ENCODE measurements at places on chromosomes 5 and 9. TPM values are rescaled to one million over a fixed set of nuclear protein-coding genes. Genes with fewer than 3 reads are reported as not detected.

DNA sequence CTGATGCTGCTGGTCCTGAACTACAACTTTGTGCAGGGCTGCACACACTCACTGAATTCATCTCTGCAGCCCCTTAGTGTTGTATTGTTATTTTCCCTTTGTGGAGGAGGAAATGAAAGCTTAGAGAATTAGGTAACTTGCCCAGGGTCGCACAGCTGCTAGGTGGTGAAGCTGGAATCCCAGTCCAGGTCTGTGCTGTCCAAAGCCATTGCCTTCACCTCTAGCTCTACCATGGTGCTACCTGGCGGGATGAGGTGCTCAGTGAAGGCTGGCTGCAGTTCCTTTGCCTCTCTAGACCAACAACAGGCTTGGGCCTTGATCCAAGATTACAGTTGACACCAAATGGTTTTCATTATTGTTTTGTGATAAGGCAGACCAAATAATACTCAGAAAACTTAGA lies 177.8 kb upstream of the PITX1 start:
- no peaks in the 10 kb centered on the region for H3K36me3 ChIP-seq
- H3K27me3 ChIP-seq, result no peaks in the 10 kb centered on the region
- H3K4me1 ChIP-seq, result no peaks in the 10 kb centered on the region
- no peak overlapping the region for H3K27ac ChIP-seq
- DNase-seq, result no peak

The GLRX gene
- total RNA-seq, result 26.4 TPM

DNA sequence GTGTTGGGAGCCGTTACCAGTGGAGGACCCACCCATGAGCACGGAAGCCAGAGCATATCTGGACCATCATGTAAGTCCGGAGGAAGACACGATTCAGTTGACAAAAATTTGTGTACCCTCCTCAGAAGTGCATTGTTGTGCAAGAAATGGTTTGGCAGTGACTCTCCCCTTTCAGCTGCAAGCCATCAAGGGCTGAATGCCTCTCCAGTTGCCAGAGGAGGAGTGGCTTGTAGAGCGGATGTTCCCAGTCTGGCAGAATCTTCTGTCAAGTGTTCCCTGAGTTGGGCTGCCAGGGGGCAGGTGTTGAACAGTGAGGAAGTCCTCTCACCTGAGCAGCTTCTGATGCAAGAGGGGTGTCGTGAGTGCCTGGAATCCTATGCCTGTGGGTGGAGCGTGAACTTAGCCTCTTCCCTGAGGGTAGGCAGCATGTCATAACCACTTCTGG lies 27.6 kb upstream of the CDKN2AIPNL start:
- no peak for DNase-seq
- H3K36me3 ChIP-seq, result no peaks in the 10 kb centered on the region
- no peak overlapping the region for H3K27ac ChIP-seq
- peaks cover 20% of the 10 kb centered on the region for H3K4me1 ChIP-seq

DNA sequence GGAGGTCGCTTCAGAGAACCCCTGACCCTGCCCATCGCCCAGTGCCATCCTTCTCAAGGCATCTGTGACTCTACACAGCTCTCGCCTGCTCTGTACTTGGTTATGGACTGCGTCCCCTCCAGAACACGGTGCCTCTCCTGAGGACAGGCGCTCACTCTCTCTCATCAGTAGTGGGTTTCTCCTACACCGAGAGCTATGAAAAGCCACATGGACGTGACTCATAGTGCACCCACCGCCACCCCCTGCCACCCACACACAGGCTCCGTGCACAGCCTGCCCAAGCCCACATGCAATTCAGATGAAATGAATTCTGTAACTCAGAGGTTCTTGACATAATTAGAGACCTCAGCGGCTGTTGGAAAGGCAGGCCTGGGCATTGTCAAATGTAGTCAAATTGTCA lies 13.9 kb downstream of the GTF3C5 start:
- H3K27ac ChIP-seq, result no peak overlapping the region
- H3K4me1 ChIP-seq, result peaks cover 4% of the 10 kb centered on the region
- H3K4me3 ChIP-seq, result no peak overlapping the region
- DNase-seq, result no peak
- peaks cover 9% of the 10 kb centered on the region for H3K36me3 ChIP-seq

The ENHO gene
- 0.27 TPM for total RNA-seq

DNA sequence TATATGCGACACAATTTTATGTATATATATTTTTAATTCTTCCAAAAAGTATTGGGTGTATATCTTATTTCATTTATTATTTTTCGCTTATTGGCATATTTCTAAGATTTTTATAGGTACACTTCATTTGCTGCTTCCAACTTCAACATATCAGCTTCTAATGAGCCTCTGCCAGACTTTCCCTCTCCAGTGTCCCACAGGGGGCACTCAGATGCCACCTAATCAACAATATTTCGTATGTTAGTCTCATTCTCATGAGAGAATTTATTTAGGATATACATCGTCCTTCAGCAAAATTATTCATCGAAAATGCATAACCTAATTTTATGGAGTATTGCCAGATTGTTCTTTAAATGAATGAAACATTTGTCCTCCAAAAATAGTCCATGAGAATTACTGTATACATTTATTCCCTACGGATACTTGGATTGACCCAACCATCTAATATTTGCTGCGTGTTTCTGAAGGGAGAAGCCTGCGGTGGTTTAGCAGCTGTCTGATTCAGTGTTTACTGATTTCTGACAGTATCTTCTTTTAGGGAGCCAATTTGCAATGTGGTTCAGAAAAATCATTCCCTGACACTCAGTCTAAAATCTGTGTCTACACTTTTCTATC lies 100.6 kb upstream of the SELENOP start:
- no peak overlapping the region for H3K4me3 ChIP-seq
- H3K4me1 ChIP-seq, result peaks cover 18% of the 10 kb centered on the region
- peaks cover under 1% of the 10 kb centered on the region for H3K27me3 ChIP-seq
- no peaks in the 10 kb centered on the region for H3K36me3 ChIP-seq

DNA sequence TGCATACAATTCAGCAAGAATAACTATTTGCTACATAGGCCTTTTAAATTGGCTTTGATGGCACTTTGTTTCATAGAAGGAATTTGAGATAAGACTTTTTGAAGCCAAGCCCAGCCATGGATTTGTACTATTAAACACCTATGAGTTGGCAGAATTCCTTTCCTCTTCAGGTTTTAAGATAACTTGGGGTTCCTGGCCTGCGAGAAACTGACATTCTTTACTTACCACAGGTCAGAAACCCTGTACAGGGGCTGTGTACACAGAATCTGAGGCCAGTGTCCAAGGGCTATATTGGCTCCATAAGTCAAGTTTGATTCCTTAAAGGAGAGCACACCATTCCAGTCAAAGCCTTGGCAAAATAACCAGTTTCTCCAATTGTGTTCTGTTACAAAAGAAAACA lies 10.8 kb upstream of the BTNL3 start:
- no peaks in the 10 kb centered on the region for H3K36me3 ChIP-seq
- peaks cover 11% of the 10 kb centered on the region for H3K27me3 ChIP-seq
- peaks cover 14% of the 10 kb centered on the region for H3K4me1 ChIP-seq
- H3K4me3 ChIP-seq, result no peak overlapping the region
- no peak overlapping the region for H3K27ac ChIP-seq

The SLCO6A1 gene
- not detected for total RNA-seq

- H3K27me3 ChIP-seq, result peaks cover 27% of the 10 kb centered on the region
- H3K27ac ChIP-seq, result no peak overlapping the region
- no peaks in the 10 kb centered on the region for H3K36me3 ChIP-seq
Measured at GRCh38 chr5:1963358-1963757, 80.6 kb upstream of the IRX4 start.

DNA sequence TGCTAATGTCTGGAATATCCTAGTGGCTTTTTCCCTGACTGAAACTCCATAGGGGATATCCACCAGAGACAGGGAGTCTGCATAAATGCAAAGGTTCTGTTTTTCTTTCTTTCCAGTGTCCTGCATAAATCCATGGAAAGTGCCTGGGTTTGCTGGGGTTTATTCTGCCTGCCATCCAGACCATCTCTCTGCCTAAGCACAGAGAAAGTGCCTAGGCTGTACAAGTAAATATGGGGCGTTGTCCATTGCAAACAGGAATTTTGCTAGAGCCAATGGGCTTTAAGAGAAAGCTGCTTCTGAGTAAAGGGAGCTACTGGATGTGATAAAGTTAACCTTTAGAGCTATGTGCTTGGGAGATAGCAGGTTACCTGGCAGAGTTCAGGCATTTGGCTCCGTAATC lies 407.5 kb downstream of the AGTPBP1 start:
- H3K27me3 ChIP-seq, result peaks cover 5% of the 10 kb centered on the region
- H3K4me1 ChIP-seq, result no peaks in the 10 kb centered on the region
- H3K4me3 ChIP-seq, result no peak overlapping the region
- no peak overlapping the region for H3K27ac ChIP-seq
- DNase-seq, result no peak

The TOMM5 gene
- total RNA-seq, result 222 TPM

GRCh38 chr5:31908396-31908795 lies 265.7 kb downstream of the GOLPH3 start:
- peaks cover 3% of the 10 kb centered on the region for H3K4me1 ChIP-seq
- H3K4me3 ChIP-seq, result no peak overlapping the region
- no peak overlapping the region for H3K27ac ChIP-seq
- DNase-seq, result no peak
- H3K36me3 ChIP-seq, result no peaks in the 10 kb centered on the region

The RGS7BP gene
- not detected for total RNA-seq

The CNTNAP3B gene
- total RNA-seq, result not detected

The STKLD1 gene
- 0.16 TPM for total RNA-seq

- H3K4me3 ChIP-seq, result no peak overlapping the region
- no peak overlapping the region for H3K27ac ChIP-seq
- no peaks in the 10 kb centered on the region for H3K4me1 ChIP-seq
- H3K36me3 ChIP-seq, result no peaks in the 10 kb centered on the region
- no peak for DNase-seq
Measured at GRCh38 chr5:102511666-102512065, 12.9 kb upstream of the SLCO6A1 start.

DNA sequence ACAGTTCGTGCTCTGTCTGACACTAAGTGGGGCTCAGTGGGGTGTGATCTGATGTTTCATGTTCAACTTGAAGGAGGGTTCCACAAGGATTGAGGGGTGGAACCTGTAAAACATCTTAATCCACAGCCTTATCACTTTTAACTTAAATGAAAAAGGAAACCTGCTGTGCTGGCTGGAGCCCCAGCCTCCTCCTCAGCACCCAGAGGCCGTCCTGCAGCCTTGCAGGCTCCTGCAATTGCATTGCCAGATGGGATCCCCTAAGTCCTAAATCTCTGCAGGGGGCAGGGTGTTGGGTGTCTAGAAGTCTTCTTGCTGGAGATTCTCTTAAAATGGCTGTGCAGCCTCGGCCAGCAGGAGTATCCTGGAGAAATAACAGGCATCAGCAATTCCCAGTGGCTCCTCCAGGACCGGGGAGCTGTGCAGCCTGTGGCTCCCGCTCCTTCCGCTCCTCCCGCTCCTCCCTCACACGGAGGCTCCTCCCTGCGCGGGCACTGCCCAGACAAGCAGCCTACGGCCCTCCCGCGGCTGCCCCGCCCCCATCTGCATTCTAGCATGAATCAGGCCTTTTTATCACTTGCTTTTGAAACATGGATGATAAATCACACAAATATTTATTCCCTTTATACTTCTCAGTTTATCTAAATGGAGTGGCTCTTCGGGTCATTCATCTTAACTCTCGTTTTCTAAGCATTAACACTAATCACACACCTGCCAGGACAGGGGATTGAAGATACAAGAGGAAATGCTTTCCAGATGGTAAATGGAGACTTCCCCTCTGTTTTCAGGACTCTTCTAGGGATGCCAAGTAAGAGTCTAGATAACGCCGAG lies 131.0 kb downstream of the ADAMTS16 start:
- H3K27ac ChIP-seq, result no peak overlapping the region
- no peak overlapping the region for H3K4me3 ChIP-seq
- no peaks in the 10 kb centered on the region for H3K36me3 ChIP-seq
- H3K4me1 ChIP-seq, result no peaks in the 10 kb centered on the region
- no peak for DNase-seq
- peaks cover 4% of the 10 kb centered on the region for H3K27me3 ChIP-seq

The EIF4EBP3 gene
- total RNA-seq, result 13.9 TPM

All from activated naive CD8-positive, alpha-beta T cell treated with anti-CD3 and anti-CD28 coated beads for 36 hours (primary cell).